ENCODE measurements at places on chromosomes 13 and 19.
A peak's percentile ranks its signal among the peaks of the same experiment; 100 is the strongest.

DNA sequence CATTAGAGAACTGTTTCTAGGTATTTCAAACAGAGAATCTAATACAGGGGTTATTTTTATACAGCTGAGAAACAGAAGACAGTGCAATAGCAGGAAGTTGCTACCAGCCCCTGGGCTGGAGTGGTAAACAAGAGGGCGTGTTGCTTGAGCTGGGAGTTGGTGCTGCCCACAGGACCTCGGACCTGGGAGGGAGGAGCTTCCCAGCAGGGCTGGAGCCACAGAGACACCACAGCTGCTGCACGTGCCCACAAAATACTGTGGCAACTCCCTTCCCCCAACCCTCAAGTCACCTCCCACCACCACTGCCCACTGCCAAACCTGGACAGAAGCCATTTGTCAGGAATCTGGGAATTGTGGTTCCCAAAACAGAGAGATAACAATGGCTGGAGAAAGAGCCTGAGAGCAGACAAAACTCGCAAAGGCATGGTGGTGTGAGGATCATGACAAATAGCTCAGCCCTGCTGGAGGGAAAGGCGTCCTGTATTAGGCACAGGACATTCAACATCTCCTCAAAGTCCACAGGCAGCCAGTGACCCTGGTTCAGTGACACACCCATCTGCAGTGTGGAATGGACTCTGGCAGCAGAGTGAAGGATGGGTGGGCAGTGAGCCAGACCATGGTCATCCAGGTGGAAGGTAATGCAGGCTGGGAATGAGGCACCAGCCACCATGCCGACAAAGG, 57.2 kb downstream of the SPATA13 start:
- DNase-seq: no peak

GRCh38 chr19:7224209-7224686, 70.0 kb downstream of the INSR start:
- DNase-seq: no peak

DNA sequence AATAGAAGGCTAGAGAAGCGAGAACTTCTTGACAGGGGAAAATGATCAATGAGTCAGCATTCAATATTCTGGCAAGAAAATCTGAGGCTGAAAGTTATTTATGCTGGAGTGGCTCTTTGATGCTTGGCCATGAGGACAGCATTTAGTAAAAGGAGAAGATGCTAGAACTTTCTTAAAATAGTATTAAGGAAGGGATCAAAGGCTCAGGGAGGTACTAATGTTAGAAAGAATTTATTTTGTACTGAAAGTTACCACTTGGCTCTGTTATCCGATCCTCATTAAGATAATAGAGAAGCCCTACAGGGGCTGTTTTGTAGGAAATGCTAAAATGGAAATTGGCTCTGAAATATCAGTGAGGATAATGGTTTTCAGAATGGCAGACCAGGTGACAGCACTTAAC, 1774.6 kb upstream of the PCDH20 start:
- peak; percentile 36 for DNase-seq

GRCh38 chr13:31027136-31027535, 94.7 kb downstream of the TEX26 start:
- DNase-seq: no peak

- DNase-seq: no peak
Observed at GRCh38 chr13:46629811-46630413, 76.9 kb downstream of the LRCH1 start.

GRCh38 chr19:45099467-45100191, 6.7 kb downstream of the PPP1R37 start:
- no peak for DNase-seq

DNA sequence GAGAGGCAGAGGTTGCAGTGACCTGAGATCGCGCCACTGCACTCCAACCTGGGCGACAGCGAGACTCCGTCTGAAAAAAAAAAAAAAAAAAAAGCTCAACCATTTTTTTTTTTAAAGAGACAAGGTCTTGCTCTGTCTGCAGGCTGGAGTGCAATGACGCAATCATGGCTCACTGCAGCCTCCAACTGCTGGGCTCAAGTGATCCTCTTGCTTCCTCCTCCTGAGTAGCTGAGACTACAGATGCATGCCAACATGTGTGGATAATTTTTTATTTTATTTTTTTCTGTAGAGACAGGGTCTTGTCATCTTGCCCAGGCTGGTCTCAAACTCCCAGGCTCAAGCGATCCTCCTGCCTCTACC, 10.3 kb downstream of the EHD2 start:
- DNase-seq: peak; percentile 78

DNA sequence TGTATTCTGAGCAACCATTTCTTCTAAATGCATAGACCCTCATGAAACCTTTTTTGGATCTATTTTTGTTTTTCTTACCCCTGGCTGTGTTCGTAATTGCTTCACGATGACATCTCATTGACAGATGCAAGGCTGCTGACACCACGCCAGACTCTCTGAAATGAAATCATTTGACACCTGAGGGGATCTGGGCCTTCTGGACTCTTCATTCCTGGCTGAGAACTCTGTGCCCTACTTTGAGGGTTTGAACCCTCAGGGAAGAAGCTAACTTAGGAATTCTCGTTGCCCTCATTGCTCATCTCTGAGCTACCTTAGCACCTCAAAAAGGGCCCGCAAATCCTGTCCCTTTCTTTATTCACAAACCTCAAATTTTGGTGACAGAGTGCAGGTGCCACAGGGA, 40.5 kb upstream of the NBEA start:
- DNase-seq: no peak

DNA sequence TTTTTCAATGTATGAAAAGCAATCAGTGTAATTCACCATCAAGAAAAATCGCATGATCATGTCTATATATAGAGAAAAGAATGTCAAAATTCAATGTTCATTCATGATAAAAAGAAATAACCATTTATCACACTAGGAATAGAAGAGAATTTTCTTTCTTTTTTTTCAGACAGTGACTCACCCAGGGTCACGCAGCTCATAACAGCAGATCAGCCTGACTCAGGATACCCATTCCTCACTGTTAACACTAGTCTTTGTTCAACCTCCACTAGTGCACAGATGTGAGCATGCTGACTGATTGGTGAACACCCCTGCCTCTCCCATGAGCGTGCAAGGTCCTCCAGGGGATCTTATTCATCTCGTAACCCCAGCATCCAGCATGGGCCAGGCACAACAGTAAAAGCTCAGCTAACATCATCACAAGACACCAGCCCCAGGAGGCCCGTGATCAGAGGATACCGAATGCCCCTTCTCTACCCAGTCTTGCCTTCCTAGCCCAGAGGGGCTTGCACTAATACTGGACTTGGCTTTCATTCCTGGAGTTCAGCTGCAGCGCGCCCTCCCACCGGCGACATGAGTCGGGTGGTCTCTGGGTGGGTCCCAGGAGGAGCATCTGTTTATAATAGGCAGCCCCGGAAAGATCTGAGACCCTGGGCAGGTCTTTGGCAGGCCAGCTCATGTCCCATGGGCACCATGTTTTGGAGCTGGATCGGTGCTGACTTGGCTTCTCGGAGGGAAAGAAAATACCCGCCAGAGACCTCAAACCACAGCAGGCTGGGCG, 539.5 kb upstream of the SLC10A2 start:
- no peak for DNase-seq

DNA sequence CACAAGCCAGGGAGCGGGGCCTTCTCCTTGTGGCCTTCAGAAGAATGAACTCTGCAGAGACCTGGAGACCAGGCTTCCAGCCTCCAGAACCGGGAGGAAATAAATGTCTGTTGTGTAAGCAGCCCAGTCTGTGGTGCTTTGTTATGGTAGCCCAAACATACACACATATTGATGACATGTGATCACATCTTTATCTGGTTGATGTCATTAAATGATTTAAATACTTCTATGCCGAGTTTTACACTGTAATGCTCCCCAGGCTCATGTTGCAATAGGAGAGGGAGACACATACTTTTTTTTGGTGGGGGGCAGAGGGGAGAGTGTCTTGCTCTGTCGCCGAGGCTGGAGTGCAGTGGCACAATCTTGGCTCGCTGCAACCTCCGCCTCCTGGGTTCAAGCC, 188.0 kb upstream of the IRS2 start:
- DNase-seq: no peak

GRCh38 chr13:97548711-97549110, 114.7 kb downstream of the RAP2A start:
- DNase-seq: no peak

DNA sequence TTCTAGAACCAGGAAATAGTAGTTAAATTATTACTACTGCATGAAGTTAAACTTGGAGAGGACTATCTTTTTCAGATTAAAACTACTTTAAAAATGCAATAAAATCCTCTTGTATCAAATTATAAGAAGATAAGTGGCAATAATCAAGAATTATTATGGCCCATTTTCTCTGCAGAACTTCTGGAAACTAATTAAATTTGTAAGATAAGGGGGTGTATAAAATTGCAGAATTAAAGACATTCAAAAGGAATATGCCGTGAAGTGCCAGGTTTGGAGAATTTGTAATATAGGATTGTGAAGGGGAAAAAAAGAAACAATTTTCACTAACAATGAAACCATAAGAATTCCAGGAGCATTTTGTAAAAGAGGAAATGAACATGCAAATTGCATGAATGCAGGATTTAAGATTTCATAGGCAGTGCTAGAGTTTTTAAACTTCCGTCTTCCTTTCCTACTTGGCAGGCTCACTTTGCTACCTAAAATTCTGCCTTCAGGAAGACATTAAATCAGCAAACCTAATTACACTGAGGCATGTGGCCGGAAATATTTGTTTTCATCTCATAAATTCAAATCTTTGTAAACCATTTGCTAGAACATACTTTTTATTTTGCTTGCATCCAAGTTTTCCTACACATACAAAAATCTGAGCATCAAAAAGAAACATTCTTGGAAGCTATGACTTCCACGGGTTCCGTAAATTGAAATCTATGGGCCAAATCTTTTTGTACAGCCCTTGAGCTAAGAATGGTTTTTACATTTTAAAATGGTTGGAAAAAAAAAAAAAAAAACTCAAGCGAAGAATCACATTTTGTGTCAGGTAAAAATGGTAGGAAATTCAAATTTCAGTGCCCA, 166.9 kb downstream of the DCLK1 start:
- no peak for DNase-seq

DNA sequence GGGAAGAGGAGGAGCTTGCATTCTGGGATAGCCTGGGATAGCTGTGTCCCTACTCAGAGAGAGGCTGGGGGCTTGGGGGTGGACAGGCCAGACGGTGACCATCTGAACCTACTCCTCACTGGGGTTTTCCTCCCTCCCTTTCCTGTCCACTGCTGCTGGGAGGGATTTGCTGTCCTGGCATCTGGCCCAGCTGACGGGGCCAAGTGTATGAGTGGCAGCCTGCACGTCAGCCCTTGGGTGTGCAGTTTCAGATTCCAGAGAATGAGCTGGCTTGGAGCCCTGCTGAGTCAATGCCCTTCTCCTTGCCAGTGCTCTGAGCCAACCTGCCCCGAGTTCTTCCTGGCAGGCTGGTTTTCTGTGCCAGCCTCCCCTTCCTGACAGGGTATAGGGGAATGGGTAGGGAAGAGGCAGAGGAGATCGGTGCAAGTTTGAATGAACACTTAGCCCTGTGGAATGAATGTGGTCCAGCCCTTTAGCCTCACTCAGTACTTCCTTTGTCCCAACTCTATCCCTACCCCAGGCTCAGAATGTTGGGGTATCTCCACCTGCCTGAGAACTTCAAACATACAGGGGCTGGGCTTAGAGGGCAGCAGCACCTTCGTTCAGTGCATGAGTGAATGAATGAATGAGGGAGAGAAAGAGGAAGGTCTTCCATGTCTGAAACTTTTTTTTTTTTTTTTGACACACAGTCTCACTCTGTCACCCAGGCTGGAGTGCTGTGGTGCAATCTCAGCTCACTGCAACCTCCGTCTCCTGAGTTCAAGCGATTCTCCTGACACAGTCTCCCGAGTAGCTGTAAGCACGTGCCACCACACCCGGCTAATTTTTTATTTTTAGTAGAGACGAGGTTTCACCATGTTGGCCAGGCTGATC, 1.8 kb upstream of the ANGPTL4 start:
- peak; percentile 98 for DNase-seq

- DNase-seq: no peak
Observed at GRCh38 chr13:39224671-39225240, 186.5 kb downstream of the NHLRC3 start.

- DNase-seq: no peak
Observed at GRCh38 chr19:8899356-8899755, 67.2 kb downstream of the MBD3L1 start.

- DNase-seq: no peak
Observed at GRCh38 chr13:91699863-91700262, 301.4 kb downstream of the GPC5 start.

DNA sequence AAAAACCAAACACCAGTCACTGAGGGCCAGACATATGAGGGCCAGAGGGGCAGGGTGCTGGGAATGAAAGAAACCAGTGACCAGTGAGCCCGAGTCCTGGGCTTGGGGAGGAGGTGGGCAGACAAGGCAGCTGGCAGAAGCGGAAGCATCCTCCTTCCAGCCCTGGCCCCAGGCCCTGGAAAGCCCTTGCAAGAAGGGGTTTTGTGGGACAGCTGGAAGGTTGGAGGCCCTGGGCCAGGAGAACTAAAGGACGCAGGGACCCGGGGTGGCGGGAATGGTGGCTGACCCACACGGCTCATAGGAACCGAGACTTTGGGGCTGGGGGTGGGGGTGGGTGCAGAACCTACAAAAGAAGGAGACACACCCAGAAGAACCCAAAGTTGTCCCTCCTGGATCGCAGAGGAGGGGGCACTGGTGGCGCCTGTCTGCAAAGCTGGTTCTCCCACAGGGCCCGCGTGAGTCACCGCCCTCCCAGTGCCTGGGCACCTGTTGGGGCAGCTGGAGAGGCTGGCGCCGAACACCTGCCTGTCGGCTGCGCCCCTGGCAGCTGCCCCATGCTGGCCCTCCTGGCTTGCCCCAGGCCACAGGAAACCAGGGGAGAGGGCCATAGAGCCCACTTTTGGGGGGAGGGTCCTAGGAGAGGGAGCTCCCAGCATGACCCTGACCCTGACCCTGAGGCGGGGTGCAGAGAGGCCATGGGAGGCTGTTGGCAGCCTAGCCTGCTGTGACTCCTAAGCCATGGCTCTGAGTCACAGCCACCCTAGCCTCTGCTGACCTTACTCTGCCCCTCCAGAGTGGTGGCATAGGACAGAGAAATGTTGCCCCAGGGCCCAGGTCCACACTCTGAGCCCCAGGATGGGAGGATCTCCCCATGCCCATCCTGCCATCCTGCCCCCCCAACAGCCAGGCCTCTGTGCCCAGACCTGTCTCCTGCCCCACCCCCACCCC, 802 bp downstream of the DMPK start:
- peak; percentile 32 for DNase-seq

DNA sequence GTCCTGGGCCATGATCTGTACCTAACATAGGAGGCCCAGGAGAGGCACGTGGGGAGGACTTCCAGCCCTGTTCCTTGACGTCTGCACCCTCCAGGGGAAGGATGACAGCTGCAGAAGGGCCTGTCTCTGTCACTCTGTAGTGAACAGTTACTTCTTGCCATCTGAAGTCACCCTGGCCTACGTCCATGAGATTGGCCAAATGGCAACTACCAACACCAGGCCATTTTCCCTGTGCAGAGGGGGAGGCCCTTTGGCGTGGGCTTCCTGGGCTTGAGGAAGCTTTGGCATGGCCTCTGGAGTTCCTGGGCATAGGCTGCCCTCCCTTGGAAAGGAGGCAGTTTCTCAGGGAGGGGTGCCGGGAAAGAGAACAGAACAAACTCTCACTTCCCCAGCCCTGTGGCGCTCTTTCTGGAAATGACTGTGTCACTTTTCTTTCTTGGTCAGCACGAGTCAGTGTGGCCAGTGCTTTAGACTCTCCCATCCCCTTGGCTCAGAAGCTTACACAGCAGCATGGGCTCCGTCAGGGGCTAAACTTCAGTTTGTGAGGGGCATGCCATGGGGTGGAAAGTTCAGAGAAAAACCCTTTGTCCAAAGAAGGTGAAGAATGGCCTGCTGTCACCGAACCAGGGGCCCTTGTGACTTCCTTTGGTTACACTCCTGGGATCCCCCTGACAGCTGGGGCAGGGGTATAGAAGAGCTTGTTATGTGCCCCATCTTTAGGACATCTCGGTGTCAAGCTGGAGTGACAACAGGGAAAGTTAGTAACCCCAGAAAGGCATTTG, 5.3 kb downstream of the CARM1 start:
- no peak for DNase-seq
